ENCODE measurements at places on chromosomes 6 and 20.

DNA sequence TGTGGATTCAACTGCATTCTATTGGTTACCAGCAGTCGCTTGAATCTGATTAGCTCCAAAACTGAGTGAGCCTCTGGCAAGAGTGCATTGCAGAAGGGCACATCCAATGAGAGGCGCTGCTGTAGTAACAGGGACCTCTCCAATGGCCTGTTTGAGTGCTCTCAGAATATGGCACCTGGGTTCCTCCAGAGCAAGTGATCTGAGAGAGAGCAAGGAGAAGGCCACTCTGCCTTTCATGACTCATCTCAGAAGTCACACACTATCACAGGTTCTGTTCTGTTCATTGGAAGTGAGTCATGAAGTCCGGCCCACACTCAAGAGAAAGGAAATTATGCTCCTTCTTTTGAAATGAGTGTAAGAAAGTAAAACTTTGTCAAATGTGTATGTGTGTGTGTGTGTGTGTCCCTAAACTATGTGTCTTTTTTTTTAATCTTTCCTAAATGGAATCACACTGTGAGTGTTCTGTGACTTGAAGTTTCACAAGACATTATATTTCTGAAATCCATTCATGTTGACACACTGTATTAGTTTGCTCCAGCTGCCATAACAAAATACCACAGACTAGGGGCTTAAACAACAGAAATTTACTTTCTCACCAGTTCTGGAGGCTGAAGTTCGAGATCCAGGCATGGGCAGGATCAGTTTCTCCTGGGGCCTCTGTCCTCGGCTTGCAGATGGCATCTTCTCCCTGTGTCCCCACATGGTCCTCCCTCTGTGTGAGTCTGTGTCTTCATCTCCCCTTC is 138.3 kb upstream of the CDYL start:
- DNase-seq: peak; percentile 67

DNA sequence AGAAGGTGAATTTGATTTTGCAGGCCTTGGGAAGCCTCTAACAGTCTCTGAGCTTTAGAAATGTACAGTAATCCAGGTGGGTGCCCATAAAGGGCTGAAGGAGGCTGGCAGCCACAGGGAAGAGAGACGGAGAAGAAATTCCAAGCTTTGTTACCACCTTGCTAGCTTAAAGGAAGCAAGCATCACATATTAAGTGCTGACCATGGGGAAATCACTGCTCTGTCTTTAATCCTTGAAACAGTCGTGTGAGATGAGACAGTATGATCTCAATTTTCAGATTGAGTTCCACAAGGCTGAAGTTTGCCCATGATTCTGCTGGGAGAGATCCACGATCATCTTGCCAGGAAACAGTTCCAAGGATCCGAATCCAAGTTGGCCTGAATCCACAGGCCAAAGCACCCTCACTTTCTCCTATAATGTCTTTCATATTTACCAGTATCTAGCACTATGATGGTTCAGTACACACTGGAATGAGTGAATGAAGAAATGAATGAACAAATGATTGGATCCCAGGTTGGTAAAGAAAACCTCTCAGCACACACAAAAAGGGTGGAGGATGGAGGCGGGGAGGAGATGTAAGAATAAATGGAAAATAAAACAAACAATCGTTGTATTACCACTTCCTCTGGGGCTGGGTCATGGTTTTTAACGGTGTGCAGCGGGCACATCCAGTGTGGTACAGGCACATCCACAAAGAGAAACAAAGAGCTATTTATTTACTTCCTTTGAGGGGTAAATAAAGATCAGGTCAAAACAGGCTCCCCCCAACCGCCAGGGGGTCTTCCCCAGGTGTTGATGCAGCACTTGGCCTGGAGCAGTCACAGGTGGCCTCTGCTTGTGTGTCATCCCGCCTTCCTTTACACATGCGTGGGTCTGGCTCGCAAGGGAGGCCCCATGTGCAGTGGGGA is 28.2 kb upstream of the TAF8 start:
- peak; percentile 88 for DNase-seq

GRCh38 chr6:27541212-27541932 is 68.5 kb upstream of the ZNF184 start:
- DNase-seq: no peak

GRCh38 chr6:36455486-36456027 is 12.8 kb downstream of the KCTD20 start:
- no peak for DNase-seq

- no peak for DNase-seq
Observed at GRCh38 chr20:41175201-41175651, 37.9 kb downstream of the PLCG1 start.

GRCh38 chr6:11467364-11467763 is 70.2 kb upstream of the TMEM170B start:
- no peak for DNase-seq

- no peak for DNase-seq
Observed at GRCh38 chr6:17485946-17486345, 92.6 kb downstream of the CAP2 start.

DNA sequence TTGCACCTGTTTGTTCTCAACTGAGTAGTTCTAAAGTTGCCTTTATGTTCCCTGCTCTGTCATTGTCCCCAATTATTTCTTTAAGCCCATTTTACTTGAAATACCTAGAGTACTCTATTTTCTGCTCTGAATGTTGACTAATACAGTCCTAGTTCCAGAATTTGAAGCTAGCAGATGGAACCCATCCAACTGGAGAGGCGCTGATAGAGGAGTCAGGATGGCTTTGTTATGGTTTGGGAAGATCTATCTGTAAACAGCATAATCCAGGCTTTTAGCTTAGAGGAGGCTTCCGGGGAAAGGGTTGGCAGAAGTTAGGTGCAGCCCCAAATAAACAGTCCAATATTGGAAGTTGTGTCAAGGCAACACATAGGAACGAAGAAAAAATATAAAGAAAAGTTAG is 927.7 kb downstream of the TFAP2A start:
- DNase-seq: no peak

- DNase-seq: peak; percentile 61
Observed at GRCh38 chr20:17560344-17561074, 9.4 kb upstream of the DSTN start.

DNA sequence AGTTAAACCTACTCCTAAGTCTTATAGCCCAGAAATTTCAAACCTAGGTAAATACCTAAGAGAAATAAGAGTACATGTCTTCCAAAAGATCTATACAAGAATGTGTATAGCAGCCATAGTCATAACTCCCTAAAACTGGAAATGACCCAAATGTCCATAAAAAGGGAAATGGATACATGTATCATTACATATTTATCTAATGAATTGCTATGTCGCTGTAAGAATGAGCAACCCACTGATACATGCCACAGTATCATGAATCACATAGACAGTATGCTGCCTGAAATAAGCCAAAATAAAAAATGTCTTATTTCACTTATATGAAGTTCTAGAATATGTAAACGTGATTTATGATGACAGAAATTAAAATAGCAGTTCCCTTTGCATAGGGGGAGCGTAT is 679.5 kb downstream of the MAFB start:
- DNase-seq: no peak

GRCh38 chr20:9838035-9838377 is 870 bp downstream of the PAK5 start:
- DNase-seq: no peak

- no peak for DNase-seq
Observed at GRCh38 chr6:121940728-121941127, 458.7 kb upstream of the HSF2 start.

Data from activated CD8-positive, alpha-beta memory T cell treated with anti-CD3 and anti-CD28 coated beads for 24 hours (primary cell).